ENCODE measurements at places on chromosomes 1 and 21.

DNA sequence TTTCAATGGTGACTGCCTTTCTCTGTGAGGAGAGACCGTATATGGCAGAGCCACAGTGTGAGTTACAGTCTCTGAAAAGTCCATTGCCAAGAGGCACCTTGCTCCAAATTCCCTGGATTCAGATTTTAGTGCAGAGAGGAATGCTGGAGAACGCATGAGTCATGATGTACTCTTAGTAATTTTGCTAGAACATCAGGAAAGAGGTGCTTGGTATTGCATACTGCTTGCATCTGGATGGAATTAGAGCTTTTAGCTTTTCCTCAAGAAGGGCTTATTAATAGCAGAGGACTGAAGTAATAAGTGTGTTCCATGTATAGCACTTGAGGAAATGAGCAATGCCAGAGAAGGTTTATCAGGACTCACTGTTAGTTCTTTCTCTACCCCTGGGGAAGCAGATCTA is 40.5 kb upstream of the AKT3 start:
- no peak for DNase-seq

DNA sequence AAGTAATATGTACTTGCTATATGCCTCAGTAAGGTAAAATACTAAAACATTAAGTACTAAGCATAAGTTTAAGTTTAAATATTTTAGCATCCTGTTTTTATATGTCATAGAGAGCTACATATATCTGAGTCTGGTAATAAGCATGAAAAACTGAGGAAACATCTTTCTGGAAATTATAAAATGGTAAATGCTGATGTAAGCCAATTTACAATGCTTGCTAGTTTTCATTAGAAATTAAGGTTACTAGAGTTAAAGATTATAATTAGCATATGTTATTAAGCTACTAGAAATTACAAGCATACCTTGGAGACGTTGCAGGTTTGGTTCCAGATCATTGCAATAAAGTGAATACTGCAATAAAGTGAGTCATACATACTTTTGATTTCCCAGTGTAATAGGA is 477.0 kb upstream of the LRRC7 start:
- DNase-seq: no peak

- DNase-seq: no peak
Observed at GRCh38 chr1:196078691-196079090, 529.5 kb downstream of the KCNT2 start.

- DNase-seq: peak; percentile 5
Observed at GRCh38 chr1:95041491-95042165, 31.1 kb downstream of the ALG14 start.

DNA sequence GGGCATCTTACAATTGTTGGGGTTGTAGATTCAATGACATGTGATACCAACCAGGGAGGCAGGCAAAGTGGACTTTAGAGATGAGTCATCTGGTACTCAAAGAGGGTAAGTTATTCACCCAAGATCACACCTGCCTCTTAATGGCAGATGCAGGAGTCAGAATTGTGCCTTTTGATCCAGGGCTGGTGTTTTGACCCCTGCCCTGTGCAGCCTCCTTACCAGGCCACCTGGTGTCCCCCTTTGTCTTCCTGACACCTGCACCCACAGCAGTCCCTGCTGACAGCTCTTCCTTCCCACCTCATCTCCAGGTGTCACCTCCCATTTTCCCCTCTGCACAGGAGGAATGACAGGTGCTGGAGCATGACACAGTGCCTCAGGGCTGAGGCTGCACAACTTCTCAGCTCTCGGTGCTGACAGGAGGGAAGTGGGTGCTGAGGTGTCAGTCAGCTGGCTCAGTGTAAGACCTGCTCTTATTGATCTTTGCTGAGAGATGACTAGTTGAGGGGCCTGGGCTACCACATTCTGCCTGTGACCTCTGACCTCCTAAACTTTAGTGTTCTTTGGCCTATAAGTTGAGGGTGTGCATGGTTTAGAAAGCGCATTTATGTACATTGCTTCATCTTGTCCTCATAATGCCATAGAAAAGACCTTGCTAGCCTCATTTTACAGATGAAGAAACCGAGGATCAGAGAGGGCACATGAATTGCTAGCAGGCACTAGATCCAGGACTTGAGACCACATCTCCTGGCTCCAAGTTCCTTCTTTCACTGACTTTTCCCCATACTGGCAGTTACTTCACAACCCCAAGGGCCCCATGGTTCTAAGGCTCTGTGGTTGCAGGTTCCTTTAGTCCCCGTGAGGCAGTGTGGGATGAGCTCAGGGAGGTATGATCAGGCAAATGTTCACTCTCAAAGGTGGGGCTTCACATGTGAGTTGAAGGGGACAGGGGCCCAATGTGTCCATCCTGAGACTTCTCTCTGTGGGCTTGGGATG is 31.3 kb downstream of the CACNA1E start:
- DNase-seq: no peak

DNA sequence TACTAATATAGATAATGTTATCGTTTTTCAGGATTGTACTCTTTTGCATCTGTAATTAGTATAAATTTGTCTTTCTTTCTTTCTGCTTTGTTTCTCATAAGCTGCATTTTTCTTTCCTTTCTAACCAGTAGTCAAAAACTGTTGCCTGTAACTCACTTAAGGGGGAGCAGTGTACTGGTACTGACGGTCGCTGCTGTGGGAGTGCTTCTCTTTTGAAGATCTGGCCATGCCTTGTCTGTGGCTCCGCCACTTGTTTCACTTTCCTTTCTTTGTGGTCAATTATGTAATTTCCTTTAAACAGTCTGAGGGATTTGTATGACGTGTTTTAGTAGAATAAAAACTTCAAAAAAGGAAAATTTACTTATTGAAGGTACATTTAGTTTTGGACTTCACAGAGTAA is 37.0 kb downstream of the MIA3 start:
- peak; percentile 98 for DNase-seq

DNA sequence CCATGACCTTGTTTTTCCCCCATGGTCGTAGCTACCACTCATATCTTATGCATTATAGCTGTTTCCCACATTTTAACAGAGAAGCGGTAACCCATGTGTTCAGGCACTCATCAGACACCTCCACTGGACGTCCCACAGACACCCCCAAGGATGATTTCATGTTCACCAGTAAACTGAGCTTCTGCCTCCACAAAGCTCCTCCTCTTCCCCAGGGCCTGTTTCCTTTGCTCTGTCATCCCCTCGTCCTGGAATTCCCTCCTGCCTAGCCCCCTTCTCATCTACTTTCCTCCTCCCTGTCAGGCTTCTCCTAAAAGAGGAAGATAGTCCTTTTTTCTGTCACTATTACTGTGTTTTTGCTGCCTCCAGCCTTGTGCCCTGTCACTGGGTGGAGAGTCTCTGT is 111.2 kb downstream of the OMA1 start:
- peak; percentile 68 for DNase-seq

DNA sequence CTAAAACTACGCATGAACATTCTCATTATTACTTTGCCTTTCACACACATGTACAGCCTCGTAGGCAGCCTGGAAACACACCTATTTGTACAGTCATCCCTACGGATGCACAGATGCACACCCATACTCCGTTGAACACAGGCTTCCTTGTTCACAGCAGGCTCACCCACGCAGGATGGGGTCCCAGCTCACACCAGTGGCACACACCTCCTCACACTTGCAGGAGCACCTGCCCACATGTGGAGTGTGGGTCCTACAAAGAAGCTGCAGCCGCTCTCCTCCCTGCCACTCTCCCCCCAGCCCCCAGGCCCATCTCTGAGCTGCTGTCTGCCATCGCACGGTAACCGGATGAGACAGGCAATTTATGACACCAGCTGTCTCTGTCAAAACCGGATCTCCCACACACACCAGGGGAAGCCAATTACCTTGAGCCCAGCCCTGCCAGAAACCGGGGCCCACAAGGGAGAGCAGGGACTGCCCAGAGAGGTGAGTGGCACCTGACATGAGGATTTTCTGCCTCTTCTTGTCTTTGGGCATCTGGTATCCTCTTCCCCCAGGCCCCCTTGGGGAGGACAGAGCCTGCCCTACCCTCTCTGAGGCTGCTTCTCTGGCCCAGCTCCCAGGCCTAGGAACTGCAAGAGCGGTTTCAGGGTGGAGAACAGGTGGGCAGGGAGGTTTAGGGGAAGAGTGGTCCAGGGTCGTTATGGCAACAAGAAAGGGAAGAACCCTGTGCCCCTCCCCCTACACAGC is 175.4 kb downstream of the IGSF21 start:
- no peak for DNase-seq

DNA sequence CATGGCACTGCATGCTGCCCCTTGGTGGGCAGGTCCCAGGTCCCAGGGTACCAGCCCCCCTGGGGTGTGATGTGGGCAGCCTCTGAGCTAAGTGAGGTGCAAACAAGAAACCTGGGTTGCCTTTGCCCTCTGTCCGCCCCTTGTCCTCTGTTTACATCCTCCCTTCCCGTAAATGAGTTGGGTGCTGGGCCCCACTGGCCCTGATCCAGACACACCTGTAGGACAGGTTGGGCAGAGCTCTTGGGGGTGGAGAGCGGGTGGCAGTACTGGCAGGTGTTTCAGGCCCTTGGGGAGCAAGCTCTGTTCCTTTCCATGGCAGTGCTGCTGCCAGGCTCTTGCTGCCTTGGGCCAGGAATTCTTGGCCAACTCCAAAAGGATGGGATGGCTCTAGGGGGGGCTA is 35.8 kb downstream of the ELF3 start:
- DNase-seq: no peak

- DNase-seq: no peak
Observed at GRCh38 chr1:169812131-169812530, 17.4 kb upstream of the METTL18 start.

DNA sequence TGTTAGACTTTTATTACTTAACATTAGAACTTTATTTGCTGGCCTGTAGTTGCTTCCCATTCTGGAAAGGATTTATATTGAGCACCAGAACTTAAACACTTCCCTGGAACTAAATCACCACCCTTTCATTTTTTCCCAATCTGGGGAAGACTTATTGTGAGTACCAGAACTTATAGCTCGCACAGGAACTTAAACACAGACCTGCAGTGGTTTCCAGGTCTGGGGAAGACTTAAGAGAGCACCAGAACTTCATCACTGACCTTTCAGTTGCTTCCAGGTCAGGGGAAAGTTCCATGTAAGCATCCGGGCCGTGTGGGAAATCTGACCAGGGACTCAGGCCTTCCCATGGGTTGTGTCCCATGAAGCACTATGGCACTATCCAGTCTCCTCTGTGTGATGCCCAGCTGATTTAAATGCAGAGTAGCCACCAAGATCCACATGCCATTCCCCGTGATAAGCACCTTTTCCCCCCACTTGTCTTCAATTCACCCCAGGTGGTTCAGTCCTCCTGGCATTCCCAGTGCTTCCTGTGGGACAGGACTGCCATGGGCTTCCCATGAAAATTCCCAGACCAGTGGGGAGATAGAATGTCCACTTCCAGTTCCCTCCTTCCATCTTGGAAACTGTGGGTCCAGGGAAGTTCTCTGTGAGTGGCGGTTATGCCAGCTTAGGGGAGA is 48.9 kb downstream of the C4BPA start:
- no peak for DNase-seq

DNA sequence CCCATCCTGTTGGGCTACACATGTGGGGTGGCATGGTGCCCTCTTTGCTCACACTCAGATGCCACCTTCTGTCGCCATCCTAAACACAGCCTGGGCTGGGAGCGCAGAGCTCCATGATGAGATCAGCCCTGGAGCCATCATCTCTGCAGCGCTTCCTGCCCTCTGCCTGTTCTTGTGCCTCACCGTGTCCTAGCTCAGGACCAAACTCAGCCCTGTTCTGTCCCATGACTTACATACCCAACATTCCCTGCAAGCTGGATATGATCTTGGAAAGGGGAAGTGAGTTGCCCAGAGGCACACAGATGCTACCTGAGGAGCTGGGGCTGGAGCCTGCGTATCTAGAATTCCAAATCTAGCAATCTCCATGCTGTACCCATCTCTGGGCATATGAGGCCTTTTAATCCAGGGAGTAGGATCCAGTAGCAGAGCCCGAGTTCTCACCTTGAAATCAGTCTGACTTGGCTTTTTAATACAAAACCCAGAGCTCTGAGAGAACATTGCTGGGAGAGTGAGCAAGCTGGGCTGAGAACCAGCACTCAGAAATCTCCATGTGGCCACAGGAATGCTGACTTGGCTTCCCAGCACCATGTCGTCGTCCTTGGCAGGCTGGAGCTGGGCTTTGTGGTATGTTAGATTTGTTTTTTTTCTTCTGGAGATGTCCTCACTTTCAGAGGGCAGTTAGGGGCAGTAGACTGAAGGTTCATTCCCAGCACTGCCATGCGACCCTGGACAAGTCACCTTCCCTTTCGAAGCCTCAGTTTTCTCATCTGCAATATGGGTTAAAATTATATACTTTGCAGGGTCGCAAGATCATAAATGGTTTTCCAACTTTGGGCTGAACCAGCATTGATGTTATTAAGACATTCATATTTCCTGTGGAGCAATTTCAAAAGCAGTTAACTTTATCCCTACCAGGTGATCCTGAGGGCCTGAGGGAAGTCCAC is 2.6 kb downstream of the ALPL start:
- DNase-seq: no peak

DNA sequence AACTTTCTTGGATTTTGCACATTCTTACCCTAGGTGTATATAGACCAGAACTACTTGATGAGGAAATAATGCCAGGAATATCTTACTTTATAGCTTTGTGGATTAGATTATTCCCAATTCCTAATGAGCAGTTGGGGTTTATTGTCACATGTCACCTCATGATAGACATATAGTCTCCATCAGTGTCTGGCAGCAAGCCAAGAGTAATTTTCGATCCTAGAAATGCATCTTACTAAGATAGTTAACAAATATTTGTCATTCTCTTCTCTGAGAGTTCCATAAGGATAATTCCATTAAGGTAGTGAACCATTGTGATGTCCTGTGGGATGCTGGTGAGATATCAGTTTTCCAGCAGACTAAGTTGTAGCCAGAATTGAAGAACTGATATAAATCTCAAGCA is 1282.9 kb upstream of the B3GALT2 start:
- no peak for DNase-seq

GRCh38 chr1:8858888-8859706 is 19.4 kb downstream of the ENO1 start:
- no peak for DNase-seq

DNA sequence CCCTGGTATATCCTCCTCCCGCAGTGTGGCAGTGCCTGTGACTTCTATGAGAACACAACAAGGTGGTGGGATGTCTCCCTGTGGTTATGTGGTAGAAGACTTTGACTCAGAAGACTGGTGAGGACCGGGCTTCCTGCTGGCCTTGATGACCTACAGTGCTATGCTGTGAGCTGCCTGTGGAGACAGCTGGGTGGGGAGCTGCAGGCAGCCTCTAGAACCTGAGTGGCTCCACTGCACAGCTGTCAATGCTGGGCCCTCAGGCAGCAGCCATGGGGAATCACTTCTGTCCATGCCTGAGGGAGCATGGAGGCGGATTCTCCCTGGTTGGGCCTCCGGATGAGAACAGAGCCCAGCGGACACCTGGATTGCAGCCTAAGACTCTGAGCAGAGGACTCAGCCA is 14.9 kb downstream of the SLC1A7 start:
- DNase-seq: peak; percentile 18
